ENCODE measurements at places on chromosomes 16 and 17.

DNA sequence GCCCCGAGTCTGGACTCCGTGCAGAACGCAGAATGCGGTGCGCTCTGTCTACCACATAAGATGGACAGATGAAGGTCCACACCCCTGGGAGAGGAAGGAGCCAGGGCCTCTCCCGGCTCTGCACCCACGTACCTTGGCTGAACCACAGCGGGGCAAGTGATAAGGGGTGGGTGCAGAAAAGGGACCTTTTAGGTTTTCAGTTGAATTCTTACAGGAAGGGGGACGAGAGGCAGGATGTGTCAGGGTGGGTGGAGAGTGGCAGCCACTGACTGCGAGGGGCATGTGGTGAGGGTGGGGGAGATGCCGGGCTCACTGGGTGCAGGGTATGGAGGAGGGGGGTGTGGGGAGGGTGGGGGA, 372 bp downstream of the CD300A start:
- no peak for DNase-seq

- DNase-seq = no peak
Observed at GRCh38 chr17:8117367-8117979, 841 bp downstream of the ALOXE3 start.

DNA sequence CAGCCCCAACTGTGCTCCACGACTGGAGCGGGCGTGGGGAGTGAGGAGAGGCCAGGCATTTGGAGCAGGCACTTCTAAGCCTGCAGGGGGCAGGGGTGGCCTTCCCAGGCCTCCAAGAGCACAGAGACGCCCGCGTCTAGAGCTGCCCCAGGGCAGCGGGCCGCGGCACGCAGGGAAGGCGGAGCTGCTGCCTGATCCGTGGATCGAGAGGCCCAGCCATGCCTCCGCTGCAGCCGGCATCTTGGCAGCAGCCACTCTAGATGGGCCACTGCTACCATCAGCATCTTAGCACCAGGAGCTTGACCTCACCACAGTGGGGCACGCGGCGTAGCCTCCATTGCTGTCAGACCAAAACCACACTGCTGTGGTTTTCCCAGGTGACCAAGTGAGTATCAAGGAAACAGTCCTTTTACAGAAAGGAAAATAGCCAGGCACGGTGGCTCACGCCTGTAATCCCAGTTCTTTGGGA, 20.4 kb upstream of the WDR45B start:
- DNase-seq = no peak

DNA sequence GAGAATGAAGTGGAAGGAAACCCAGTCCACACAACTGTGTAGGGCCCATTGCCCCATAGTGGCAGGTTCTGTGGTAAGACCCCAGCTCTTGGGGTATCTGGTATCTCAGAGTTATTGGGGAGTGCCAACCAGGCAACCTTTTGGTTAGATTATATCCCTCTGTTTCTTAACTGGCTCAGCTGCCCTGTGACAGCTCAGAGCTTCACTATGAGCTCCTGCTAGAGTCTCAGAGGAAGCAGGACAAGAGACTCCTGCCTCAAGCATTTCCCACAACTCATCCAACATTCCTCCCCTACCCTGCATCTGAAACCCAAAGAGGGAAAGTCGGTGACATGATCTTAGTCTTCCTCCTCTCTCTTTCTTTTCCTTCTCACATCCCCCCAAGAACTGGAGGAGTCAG, 292.3 kb downstream of the SHISA9 start:
- DNase-seq = no peak
